Daoy (cell line): ENCODE measurements at places on chromosomes 12 and 14. TPM values are rescaled to one million over a fixed set of nuclear protein-coding genes. Genes with fewer than 3 reads are reported as not detected.
A peak's percentile ranks its signal among the peaks of the same experiment; 100 is the strongest.

GRCh38 chr12:103824845-103825244, 16.2 kb downstream of the NT5DC3 start:
- DNase-seq: no peak

GRCh38 chr12:106078358-106079010, 60.3 kb downstream of the NUAK1 start:
- DNase-seq: peak; percentile 97

- DNase-seq: no peak
Measured at GRCh38 chr12:124140944-124141486, 153.9 kb upstream of the RFLNA start.

DNA sequence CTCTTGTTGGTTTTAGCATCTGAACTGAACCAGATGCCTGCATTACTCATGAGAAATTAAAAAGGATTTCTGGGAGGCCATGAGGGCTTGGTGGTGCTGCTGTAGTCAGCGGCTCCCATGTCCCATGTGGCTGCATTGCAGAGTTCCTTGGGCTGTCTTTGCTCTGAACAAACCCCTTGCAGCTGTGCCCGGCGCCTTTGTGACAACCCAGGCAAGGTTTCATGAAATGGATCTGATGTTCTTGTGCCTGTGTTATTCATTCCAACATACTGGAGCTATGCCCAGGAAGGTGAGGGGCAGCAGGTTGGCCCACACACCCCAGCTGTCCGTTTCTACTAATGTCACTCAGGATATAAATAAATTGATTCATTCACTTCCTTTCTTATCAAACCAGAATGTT, 40.8 kb downstream of the TGFB3 start:
- no peak for DNase-seq

GRCh38 chr14:92481811-92482555, 31.6 kb upstream of the RIN3 start:
- DNase-seq: no peak

DNA sequence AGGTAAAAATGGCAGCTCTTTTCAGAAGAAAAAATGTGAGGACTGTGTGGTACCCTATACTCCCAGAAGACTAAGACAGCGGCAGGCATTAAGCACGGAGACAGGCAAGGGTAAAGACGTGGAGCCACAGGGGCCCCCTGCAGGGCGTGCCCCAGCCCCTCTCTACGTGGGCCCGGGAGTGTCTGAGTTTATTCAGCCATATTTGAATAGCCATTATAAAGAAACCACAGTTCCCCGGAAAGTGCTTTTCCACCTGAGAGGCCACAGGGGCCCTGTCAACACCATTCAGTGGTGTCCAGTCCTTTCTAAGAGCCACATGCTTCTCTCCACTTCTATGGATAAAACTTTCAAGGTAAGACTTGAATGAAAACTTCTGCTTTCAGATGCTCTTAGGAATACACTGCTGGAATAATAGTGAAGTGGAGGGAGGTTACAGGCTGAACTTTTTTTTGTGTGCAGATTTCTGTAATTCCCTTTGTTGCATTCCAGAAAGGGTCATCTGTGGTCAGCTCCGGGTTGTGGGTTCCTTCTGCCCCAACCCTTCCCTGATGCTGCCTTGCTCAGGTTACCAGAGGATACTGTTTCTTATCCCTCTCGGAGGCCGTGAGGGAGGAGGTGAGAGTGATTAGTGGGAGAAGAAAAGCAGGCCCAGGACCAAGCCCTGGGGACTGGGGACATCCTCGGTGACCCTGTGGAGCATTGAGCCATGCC, 58.4 kb downstream of the SLC25A47 start:
- no peak for DNase-seq

- DNase-seq: no peak
Measured at GRCh38 chr14:42513837-42514236, 907.2 kb downstream of the LRFN5 start.

DNA sequence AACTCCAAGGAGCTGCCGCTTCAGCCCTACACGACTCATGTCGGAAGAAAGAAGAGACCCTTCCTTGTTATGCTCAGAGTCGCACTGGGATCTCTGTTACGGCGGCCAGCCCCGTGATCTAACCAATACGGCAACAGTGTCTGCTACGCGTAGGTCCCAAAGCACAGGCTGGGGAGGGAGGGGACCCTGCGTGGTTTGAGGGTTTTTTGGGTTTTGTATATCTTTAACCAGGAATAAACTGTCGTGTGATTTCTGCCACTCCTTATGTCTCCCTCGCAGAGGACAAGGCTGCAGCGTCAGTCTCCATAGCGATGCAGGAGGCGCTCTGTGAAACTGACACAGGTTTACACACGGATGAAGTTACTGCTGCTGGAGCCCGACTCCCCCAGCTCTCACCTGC, 60.0 kb upstream of the DIO3 start:
- DNase-seq: no peak

DNA sequence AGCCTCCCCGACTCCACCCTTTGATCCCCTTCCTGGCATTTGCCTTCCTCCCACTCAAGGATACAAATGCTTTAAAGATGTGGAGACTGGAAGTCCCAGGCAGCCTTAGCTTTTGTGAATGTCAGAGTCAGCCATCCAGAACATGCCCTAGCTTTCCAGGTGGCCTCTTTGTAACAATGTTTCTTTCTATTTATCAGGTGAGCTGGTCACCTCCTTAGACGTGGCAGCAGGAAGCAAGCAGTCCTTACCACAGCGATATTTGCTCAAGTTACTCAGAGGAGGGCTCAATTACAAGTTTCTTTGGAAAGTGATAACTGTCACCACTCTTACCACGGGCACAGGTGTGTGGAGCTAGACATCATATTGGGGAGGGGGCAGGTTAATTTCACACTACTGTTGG, 4.9 kb downstream of the GALNT6 start:
- DNase-seq: no peak

GRCh38 chr12:71804505-71804904, 35.1 kb upstream of the TBC1D15 start:
- DNase-seq: peak; percentile 7

- no peak for DNase-seq
Measured at GRCh38 chr12:120183211-120183631, 11.3 kb downstream of the GCN1 start.

DNA sequence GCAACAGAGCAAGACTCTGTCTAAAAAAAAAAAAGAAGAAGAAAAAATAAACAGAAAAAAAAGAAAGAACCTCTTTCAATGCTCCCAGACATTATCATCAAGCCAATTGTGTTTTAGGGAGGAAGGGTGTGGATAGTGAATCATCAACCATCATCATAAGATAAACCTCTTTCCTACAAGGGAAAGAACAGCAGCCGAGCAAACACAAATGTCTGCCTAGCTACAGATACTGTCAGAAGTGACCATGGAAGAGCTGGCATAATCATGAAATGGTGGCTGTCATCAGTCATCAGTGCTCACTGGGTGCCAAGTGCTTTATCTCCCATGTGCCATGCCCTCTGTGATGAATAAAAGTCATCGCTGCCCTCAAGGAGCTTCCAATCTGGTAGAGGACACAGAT, 46.6 kb downstream of the SLC17A8 start:
- peak; percentile 47 for DNase-seq

DNA sequence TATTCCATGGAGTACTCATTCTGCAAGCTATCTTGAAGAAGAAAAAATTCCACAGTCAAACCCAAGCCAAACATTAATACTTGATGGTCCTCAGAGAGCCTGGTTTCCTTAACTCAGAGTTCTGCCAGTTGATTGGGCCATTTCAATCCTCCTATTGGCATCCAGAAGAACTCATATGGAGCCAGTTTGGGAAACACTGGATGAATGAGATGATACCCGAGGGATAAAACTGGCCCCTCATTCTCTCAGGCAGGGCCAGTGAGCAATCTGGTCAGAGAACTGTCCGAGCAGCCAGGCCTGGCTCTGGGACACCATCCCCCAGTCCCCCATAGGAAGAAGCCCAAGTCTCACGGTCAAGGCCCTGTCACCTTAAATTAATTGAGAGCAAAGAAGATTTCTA, 48.8 kb downstream of the NUAK1 start:
- DNase-seq: no peak

DNA sequence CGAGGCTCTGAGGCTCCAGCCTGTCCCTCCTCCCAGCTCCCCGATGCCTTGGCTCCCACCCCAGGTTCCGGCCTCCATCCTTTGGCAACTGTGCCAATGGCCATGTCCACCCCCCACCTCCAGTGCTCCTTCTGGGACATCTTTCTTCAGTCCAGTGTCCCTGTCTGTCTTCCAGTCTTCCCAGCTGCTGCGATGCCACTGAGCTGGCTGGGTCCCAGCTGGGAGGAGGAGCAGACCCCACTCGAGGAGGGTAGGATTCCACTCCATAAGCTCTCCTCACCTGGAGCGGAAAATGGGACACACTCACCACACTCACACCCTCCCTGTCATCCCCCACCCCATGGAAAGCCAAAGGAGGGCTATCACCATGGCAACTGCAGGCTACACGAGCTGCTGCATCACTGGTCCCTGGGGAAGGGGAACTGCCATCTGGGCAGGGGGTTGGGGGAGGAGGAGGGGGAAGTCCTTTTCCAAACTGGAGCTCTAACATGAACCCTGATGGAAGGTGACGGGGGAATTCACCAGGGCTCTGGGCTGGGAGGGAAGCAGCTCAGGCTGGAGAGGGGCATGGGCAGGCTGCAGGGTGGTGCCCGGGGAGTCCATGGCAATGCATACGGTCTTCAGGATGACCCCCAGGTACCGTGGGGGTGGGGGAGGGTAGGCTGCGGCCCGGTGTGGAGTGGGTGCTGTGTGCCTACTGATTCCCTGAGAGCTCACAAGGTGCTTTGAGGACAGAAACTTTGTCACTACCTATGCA, 94.3 kb downstream of the LRRC74A start:
- DNase-seq: peak; percentile 59

Gene MGP
- 39.0 and 76.2 TPM in 2 replicates for total RNA-seq

Gene PAWR
- total RNA-seq: 72.0 and 87.3 TPM in 2 replicates

Gene HPD
- not detected in 2 replicates for total RNA-seq

Gene PSMB5
- total RNA-seq: 476 and 523 TPM in 2 replicates

Gene GARIN6
- not detected in 2 replicates for total RNA-seq
